CD8-positive, alpha-beta memory T cell (primary cell): ENCODE measurements at places on chromosomes 3 and 15.

- H3K27ac ChIP-seq, result no peak overlapping the region
- H3K36me3 ChIP-seq, result no peaks in the 10 kb centered on the region
- no peak overlapping the region for H3K4me3 ChIP-seq
- H3K27me3 ChIP-seq, result no peaks in the 10 kb centered on the region
- no peak for DNase-seq
Measured at GRCh38 chr3:11924518-11924917, 77.8 kb upstream of the TAMM41 start.

- no peaks in the 10 kb centered on the region for H3K27me3 ChIP-seq
- no peaks in the 10 kb centered on the region for H3K4me1 ChIP-seq
- no peaks in the 10 kb centered on the region for H3K36me3 ChIP-seq
- H3K27ac ChIP-seq, result no peak overlapping the region
- no peak for DNase-seq
Measured at GRCh38 chr3:79113876-79114275, 653.9 kb downstream of the ROBO1 start.

DNA sequence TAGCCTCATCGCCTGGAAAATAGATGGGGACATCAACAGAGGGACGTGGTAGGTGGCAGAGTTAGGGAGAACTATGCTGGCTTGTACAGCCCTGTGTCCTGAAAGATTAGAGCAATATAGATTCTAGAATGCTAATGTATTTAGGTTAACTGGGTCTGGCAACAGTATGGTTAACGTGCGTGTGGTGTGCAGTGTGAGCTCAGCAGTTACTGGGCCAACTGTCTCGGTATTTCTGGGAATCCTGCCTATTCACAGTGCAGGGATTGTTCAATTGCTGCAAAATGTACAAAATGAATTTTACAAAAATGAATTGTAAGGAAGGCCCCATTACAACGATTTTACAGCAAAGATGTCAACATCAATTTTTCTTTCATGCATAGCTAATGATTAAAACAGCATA lies 20.6 kb downstream of the MEIS2 start:
- H3K27me3 ChIP-seq, result no peaks in the 10 kb centered on the region
- H3K27ac ChIP-seq, result no peak overlapping the region
- H3K36me3 ChIP-seq, result no peaks in the 10 kb centered on the region
- no peaks in the 10 kb centered on the region for H3K4me1 ChIP-seq
- no peak overlapping the region for H3K4me3 ChIP-seq

GRCh38 chr3:187906920-187907319 lies 161.7 kb upstream of the BCL6 start:
- H3K4me1 ChIP-seq, result no peaks in the 10 kb centered on the region
- H3K4me3 ChIP-seq, result no peak overlapping the region
- H3K36me3 ChIP-seq, result no peaks in the 10 kb centered on the region
- no peak overlapping the region for H3K27ac ChIP-seq
- no peak for DNase-seq
- H3K27me3 ChIP-seq, result no peaks in the 10 kb centered on the region

DNA sequence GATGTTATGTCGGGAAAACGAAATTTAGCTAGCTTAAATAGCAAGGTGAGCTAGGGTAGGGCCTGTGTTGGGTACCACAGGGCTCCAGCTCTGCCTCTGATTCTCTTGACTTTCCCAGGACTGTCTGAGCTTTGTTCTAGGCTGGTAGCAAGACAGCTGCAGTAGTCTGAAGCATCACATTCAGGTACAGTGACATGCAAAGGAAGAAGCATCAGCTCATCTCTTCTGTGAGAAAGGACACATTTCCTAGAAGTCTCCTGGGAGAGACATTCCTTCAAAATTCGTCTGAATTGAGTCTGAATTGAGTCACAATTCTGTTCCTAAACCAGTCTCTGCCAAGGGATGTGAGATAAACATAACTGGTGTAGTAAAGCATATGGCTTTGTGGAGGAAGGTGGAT lies 8.5 kb upstream of the UBXN7 start:
- no peak overlapping the region for H3K4me3 ChIP-seq
- H3K36me3 ChIP-seq, result no peaks in the 10 kb centered on the region
- no peak overlapping the region for H3K27ac ChIP-seq

DNA sequence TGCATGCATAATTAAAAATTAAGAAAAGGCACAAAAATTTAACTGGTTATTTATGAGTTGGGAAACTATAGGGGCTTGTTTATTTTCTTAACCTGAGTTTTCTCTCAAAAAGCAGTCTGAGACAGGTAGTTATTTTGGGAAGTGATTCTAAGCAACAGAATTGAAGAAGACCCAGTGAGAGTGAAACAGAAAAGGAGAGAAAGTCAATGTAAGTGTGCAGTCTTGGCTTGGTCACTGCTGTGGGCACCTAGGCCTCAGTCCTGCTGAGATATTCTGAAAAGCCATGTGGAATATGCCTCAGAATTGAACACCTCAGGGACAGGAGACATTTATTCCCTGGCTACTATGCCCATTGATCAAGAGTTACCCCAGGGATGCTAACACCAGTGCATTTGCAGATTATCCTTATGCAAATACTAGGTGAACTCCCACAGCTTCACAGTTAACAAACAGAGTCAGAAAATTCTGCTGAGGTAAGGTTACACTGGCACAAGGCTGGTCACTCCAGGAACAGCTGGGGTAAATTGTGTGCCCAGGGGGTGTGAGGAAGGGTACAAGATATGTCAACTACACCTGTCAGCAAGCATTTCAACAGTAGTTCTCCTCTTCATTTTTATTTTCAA lies 222.7 kb downstream of the EFHB start:
- H3K4me1 ChIP-seq, result no peaks in the 10 kb centered on the region
- no peaks in the 10 kb centered on the region for H3K36me3 ChIP-seq
- no peak overlapping the region for H3K4me3 ChIP-seq
- H3K27ac ChIP-seq, result no peak overlapping the region
- no peak for DNase-seq

GRCh38 chr3:142796823-142797222 lies 73.0 kb downstream of the TRPC1 start:
- no peaks in the 10 kb centered on the region for H3K4me1 ChIP-seq
- no peak for DNase-seq
- H3K27ac ChIP-seq, result no peak overlapping the region
- no peaks in the 10 kb centered on the region for H3K27me3 ChIP-seq
- no peaks in the 10 kb centered on the region for H3K36me3 ChIP-seq
- H3K4me3 ChIP-seq, result no peak overlapping the region

- peaks cover 14% of the 10 kb centered on the region for H3K4me1 ChIP-seq
- H3K36me3 ChIP-seq, result no peaks in the 10 kb centered on the region
- H3K27me3 ChIP-seq, result no peaks in the 10 kb centered on the region
- no peak for DNase-seq
- no peak overlapping the region for H3K4me3 ChIP-seq
- no peak overlapping the region for H3K27ac ChIP-seq
Measured at GRCh38 chr3:16385151-16385550, 120.1 kb downstream of the OXNAD1 start.

DNA sequence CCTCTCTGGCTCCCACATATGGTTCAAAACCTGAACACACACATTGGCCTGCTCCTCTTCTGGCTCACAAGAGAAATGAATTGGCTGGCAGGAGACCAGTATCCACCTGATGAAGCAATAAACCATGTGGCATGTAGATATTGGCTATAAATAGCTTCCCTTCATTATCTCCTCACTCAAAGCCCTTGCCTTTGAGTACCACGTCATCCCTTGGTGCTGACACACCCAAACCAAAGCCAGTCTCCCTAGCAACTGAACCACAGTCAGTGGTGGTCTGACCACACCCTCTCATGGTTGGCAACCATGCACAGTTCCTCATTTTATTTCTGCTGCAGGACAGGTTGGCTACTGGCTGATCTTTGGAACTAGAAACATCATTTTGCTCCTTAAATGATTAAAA lies 98.8 kb downstream of the ZNF621 start:
- no peak overlapping the region for H3K27ac ChIP-seq
- no peak overlapping the region for H3K4me3 ChIP-seq
- DNase-seq, result peak; percentile 19
- no peaks in the 10 kb centered on the region for H3K27me3 ChIP-seq

DNA sequence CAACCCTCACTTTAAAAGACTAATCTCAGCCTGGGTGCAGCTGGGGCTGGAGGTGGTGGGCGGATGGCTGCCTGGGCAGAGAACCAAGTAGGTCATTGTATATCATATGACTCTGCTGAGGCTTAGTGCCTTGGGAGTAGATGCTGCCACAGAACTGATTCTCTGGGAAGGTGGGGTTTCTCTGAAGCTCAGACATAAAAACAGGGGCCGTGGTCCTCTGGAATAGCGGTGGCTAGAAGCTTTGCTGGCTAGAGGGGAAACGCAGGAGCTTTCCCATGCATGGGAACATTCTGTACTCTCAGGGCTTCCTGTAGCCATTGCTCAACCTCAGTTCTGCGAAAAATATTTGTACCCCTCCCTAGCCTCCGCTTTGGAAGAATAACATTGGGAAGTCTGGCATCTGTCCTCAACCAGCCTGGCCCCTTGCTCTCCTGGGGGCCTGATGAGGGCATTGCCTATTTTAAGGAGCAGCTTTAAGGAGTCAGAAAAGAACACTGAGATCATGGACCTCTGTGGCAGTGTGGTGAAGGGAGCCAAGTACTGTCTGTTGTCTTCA lies 14.7 kb downstream of the TIMP4 start:
- H3K27me3 ChIP-seq, result no peaks in the 10 kb centered on the region
- H3K36me3 ChIP-seq, result no peaks in the 10 kb centered on the region
- H3K27ac ChIP-seq, result no peak overlapping the region
- no peak for DNase-seq
